ENCODE measurements at places on chromosomes 3 and 15. TPM values are rescaled to one million over a fixed set of nuclear protein-coding genes. Genes with fewer than 3 reads are reported as not detected.

The MRAS gene
- total RNA-seq, result 327 TPM

The EOMES gene
- total RNA-seq, result not detected

The TM4SF4 gene
- not detected for total RNA-seq

The PLSCR5 gene
- total RNA-seq, result not detected

The MORC1 gene
- total RNA-seq, result not detected

The CSPG4 gene
- total RNA-seq, result 21.3 TPM

The GOLGA8H gene
- 1.7 TPM for total RNA-seq

The ZNF502 gene
- 3.9 TPM for total RNA-seq

The TRPC1 gene
- 18.7 TPM for total RNA-seq

The MKRN2 gene
- total RNA-seq, result 27.9 TPM

The A4GNT gene
- not detected for total RNA-seq

The FILIP1L gene
- total RNA-seq, result 120 TPM

The SCAANT1 gene
- total RNA-seq, result not detected

The CCDC13 gene
- 1.1 TPM for total RNA-seq

The GABRG3 gene
- total RNA-seq, result 0.35 TPM

The GPR62 gene
- 0.16 TPM for total RNA-seq

The MYL3 gene
- 3,804 TPM for total RNA-seq

The TXNRD3 gene
- 5.1 TPM for total RNA-seq

The FEZF2 gene
- total RNA-seq, result not detected

The BRPF1 gene
- 10.6 TPM for total RNA-seq

The MAGEL2 gene
- 0.11 TPM for total RNA-seq

The GOLGA6L7 gene
- total RNA-seq, result not detected

The PIGZ gene
- total RNA-seq, result 5.9 TPM

The FBXW12 gene
- total RNA-seq, result not detected

The TMPRSS7 gene
- total RNA-seq, result not detected

The SCG3 gene
- total RNA-seq, result not detected

The SLC24A5 gene
- not detected for total RNA-seq

The SPRED1 gene
- 12.7 TPM for total RNA-seq

The POLR2H gene
- 23.2 TPM for total RNA-seq

The CLDN1 gene
- 0.57 TPM for total RNA-seq

The CD80 gene
- total RNA-seq, result 0.46 TPM

The CMTM7 gene
- total RNA-seq, result 4.0 TPM

The ROPN1B gene
- 1.7 TPM for total RNA-seq

The CHRM5 gene
- not detected for total RNA-seq

The LNP1 gene
- 4.6 TPM for total RNA-seq

The HOMER2 gene
- 41.6 TPM for total RNA-seq

The CFAP92 gene
- 0.27 TPM for total RNA-seq

The GNAT1 gene
- total RNA-seq, result not detected

The POC1A gene
- total RNA-seq, result 1.5 TPM

The GNAI2 gene
- 153 TPM for total RNA-seq

The GP9 gene
- 0.27 TPM for total RNA-seq

The ZFYVE19 gene
- 11.0 TPM for total RNA-seq

The CPLX3 gene
- total RNA-seq, result 0.67 TPM

The MUC13 gene
- total RNA-seq, result 0.13 TPM

The RGMA gene
- 16.5 TPM for total RNA-seq

The EFHB gene
- 0.59 TPM for total RNA-seq

The INSYN1 gene
- 55.3 TPM for total RNA-seq

The LRRC49 gene
- 83.2 TPM for total RNA-seq

The PP2D1 gene
- not detected for total RNA-seq

The CPB1 gene
- total RNA-seq, result not detected

The PLA2G4E gene
- total RNA-seq, result 0.08 TPM

The SKOR1 gene
- total RNA-seq, result 0.24 TPM

The RPL14 gene
- 748 TPM for total RNA-seq

The SLC2A2 gene
- total RNA-seq, result not detected

The NUP210 gene
- total RNA-seq, result 2.6 TPM

The GOLGA8Q gene
- total RNA-seq, result 1.1 TPM

The RTP3 gene
- total RNA-seq, result not detected
